ENCODE measurements at places on chromosomes 1 and 21. TPM values are rescaled to one million over a fixed set of nuclear protein-coding genes. Genes with fewer than 3 reads are reported as not detected.

Gene BACE2
- 13.9 TPM for total RNA-seq

Gene OXCT2
- 0.48 TPM for total RNA-seq

Gene TTC24
- total RNA-seq, result not detected

Gene PADI4
- total RNA-seq, result 0.58 TPM

Gene CHODL
- total RNA-seq, result 1.0 TPM

Gene GABPB2
- total RNA-seq, result 15.9 TPM

Gene PAQR7
- total RNA-seq, result 2.3 TPM

Gene HES4
- 12.9 TPM for total RNA-seq

Gene MYOG
- 336 TPM for total RNA-seq

Gene SPRR3
- total RNA-seq, result not detected

Gene ADGRL2
- total RNA-seq, result 13.2 TPM

Gene LYST
- 5.6 TPM for total RNA-seq

Gene CRYBG2
- total RNA-seq, result 0.56 TPM

Gene SYPL2
- 125 TPM for total RNA-seq

Gene FOXO6
- total RNA-seq, result 8.6 TPM

Gene OVAAL
- not detected for total RNA-seq

Gene GBP4
- 2.3 TPM for total RNA-seq

Gene FCER1G
- total RNA-seq, result 11.3 TPM

Gene TMEM51
- 1.3 TPM for total RNA-seq

Gene LMOD1
- 31.7 TPM for total RNA-seq

Gene RABGGTB
- total RNA-seq, result 101 TPM

Gene LRRC42
- total RNA-seq, result 10.0 TPM

Gene LCE2B
- total RNA-seq, result not detected

Gene TNFSF4
- total RNA-seq, result 0.28 TPM

Gene SMPDL3B
- total RNA-seq, result not detected

Gene CCDC30
- 0.95 TPM for total RNA-seq

Gene CD2
- total RNA-seq, result 0.50 TPM
